WTC11 (cell line): ENCODE measurements at places on chromosomes 3 and 15. TPM values are rescaled to one million over a fixed set of nuclear protein-coding genes. Genes with fewer than 3 reads are reported as not detected.

DNA sequence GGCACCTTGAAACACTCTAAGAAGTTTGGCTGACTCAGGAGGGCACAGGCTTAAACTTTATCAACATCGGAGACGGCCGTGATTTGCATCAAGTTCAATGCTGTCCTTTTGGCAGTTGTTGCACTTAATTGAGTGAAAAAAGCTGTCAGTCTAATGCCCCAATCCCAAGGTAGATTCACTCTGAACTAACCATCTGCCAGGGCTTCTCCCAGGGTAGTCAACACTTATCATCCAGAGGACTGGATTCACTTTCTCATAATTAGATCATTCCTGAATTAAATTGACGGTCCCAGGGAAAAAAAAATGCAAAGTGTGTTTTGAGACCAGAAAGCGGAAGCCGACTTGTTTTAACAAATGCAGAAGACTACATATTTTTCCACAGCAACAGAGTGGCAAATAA is 28.5 kb downstream of the RORA start:
- DNase-seq, result no peak

GRCh38 chr15:65937054-65937453 is 67.8 kb downstream of the RAB11A start:
- DNase-seq, result no peak

GPR149 gene
- 0.09 TPM in 1 of 3 replicates, not detected in the others for total RNA-seq

GRCh38 chr3:41117398-41117870 is 81.9 kb upstream of the CTNNB1 start:
- no peak for DNase-seq

LIPC gene
- total RNA-seq, result not detected in 3 replicates

DNA sequence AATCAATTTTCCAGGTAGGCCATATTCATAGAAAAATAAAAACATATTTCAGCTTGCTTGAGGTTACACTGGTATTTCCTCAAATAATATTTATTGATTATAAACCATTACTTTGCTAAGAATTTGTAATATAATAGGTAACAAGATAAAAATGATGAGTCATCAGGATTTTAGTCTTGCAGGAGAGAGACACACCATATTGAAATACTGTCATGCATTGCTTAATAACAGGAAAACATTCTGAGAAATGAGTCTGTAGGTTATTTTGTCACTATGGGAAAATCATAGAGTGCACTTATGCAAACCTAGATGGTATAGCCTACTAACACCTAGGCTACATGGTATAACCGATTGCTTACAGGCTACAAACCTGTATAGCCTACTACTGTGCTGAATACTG is 990.5 kb downstream of the OTOL1 start:
- DNase-seq, result no peak

GRCh38 chr3:183073839-183074238 is 25.5 kb downstream of the MCCC1 start:
- DNase-seq, result no peak

DNA sequence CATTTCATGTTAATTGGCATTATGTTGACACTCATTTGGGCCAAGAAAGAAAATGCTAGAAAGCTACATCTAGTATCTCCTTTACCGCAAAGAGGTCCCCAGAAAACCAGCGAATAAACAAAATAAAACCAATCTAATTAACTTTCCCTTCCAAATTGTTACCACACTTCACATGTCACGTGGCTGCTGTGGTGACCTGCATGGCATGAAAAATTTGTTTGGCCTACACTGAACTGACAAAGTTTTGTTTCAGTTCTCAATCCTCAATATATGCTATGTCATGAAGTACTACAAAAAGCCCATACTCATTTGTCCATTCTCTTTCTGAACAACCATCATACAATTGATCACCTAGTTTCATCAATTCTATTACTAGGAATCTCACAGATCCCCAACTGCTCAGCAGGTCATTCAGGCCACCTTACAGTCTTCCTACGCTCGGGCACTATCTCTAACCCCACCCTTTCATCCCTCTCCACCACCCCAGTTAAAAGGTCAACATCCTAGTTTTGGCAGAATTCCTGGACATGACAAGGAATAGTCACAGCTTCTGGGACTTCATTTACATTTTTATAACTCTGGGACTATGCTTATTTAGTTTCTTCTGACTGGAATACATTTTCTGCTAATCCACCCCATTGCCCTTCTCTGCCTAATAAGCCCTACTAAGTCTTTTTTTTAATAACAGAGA is 480.4 kb downstream of the IGSF11 start:
- DNase-seq, result no peak

DNA sequence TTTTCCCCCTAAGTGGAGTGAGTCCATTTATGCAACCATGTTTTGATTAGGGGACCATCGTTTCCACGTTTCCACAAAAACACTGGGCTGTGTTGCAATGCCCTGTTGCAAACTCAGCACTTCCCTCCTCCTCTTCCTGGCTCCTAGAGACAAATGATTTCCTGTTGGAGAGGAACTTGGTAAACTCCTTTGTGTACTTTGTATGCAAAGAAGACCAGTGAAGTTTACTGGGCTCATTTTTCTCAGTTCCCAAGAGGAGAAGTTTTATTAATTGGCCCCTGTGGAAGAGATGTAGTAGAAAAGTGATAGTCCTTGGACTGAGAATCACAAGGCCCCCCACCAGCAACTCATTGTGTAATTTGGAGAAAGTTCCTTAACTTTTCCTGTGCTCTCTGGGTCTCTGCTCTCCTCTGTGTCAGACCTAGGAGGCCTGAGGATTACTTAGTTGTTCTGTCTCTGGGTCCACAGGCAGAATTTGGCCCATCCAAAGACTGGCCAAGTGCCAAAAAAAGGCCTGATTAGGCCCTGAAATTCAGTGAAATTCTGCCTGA is 95.0 kb downstream of the ATG7 start:
- no peak for DNase-seq

CELSR3 gene
- 27.9 to 35.7 TPM (median 32.7 TPM) in 3 replicates for total RNA-seq

EFL1 gene
- 25.4 to 27.5 TPM (median 25.4 TPM) in 3 replicates for total RNA-seq

GOLGA6D gene
- total RNA-seq, result 2.1 to 2.6 TPM (median 2.6 TPM) in 3 replicates

DNA sequence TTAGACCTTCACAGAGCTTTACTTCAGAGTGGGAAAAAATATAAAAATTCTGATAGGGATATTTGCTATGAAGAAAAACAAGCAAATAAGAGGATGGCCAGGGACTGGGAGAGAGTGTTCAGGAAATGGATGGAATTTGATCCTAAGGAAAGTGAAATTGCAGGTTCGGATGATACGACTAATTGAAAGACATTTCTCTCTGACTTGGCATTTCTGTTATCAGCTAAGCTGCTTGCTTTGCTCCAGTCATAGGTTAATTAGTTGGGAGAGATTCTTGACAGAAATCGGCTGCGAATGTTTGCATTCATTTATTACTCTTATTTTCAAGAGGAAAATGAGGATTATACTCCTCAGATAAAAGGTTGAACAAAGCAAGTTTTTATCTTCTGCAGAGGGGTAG is 808.7 kb upstream of the NECTIN3 start:
- no peak for DNase-seq

GRCh38 chr3:194494951-194495374 is 8.2 kb upstream of the ATP13A3 start:
- DNase-seq, result no peak

SOX14 gene
- total RNA-seq, result 0.34 to 0.78 TPM (median 0.70 TPM) in 3 replicates

DNA sequence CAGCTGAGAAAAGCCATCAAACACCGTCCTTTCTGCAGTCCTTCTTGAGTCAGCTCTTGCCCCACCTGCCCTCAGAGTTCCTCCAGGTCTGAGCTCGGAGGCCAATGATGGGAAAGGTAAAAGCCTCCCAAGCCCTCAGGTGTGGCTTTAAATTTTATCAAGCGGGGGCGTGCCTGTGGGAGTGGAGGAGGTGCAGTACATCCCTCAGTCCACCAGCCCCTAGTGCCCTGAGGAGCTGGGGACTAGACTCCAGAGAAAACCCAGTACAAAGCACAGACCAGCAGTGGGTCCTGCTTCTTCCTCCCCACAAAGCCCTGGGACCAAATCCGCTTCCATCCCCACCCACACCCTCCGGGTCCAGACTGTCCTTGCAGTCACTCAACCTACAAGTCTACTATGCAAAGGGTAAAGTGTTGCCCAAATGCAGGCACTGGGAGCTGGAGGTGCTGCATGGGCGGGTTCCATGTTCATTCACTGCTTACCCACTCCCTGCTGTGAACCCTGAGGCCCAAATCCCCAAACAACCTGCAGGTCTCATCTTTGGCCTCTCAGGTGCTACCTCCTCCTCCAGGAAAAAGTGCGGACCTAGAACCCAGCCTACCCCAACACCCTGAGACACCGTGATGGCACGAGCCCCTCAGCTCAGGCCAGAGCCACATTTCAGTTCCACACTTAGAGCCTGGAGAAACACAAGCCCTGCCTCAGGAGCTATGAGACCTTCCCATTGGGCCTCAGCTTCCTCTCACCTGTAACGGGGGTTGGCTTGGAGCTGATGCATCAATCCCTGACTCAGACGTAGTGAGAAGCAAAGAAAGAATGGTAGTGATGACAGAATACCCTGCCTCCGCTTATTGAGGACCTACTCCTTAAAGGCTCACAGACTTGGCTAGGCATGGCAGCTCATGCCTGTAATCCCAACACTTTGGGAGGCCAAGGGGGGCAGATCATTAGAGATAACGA is 2.4 kb downstream of the PFKFB4 start:
- DNase-seq, result no peak

CPN2 gene
- total RNA-seq, result 0.09 to 0.14 TPM in 2 of 3 replicates, not detected in the other

GRCh38 chr3:117218641-117219048 is 509.1 kb downstream of the TUSC7 start:
- DNase-seq, result no peak

GRCh38 chr15:53038655-53038941 is 248.5 kb upstream of the ONECUT1 start:
- no peak for DNase-seq

LHFPL4 gene
- total RNA-seq, result 18.9 to 26.8 TPM (median 24.4 TPM) in 3 replicates

ASTE1 gene
- total RNA-seq, result 5.2 to 6.4 TPM (median 5.8 TPM) in 3 replicates

DNA sequence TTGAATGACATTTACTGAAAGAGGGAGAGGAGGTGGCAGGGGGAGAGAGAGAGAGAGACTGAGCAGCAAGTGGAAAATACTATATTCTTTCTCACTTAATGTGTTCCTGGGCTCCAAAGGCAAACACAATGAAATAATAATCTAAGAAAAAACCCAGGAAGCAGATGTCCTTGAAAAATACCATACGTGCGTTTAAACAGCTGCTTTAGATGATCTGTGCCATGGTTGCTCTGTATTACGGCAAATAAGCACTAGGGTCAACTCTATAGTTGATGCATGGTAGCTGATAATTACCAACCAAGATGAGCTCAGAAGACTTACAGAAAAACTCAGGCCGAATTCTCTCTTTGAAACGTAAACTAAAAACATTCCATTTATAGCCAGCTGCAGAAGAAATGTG is 410.3 kb upstream of the TBL1XR1 start:
- DNase-seq, result no peak

SAMMSON gene
- total RNA-seq, result 0.11 to 0.13 TPM (median 0.11 TPM) in 3 replicates

KIF7 gene
- 20.4 to 21.8 TPM (median 21.3 TPM) in 3 replicates for total RNA-seq

GRCh38 chr15:35669432-35670045 is 123.6 kb upstream of the DPH6 start:
- no peak for DNase-seq

DNA sequence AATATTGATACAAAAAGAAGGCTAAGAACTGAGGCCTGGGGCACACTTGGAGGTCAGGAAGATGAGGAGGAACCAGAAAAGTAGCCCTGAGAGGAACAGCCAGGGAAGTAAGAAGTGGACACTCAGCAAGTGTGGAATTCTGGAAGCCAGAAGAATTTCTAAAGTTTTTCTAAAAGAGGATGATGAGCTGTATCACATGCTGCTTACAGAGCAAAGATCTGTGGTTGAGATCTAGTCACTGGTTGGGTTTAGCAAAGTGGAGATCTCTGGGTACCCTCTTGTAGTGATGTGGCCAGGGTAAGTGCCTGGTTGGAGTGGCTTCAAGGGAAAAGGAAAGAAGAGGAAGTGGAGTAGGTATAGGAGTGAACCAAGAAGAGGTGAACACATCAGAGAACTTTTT is 95.4 kb upstream of the DAZL start:
- DNase-seq, result no peak

GP9 gene
- not detected in 3 replicates for total RNA-seq

ZKSCAN7 gene
- 8.3 to 9.4 TPM (median 8.9 TPM) in 3 replicates for total RNA-seq

GRCh38 chr15:56640549-56640948 is 92.8 kb downstream of the ZNF280D start:
- DNase-seq, result no peak

DNA sequence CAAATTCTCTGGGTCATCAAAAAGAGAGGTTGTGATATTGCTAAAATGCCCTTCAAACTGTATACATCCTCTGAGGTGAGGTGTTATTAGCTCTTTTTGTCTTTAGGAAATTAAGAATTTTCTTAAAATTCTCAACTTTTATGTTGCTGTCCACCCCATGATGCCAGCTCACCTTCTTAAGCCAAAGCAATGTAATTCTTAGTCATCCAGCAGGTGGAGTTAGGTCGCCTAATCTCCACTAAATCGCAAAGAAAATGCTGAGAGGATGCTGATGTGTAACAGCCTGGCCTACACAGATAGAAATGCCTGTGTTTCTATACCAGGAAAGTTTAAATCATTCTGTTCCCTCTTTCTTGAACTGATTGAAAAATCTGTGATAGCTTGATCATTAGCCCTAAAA is 770.2 kb upstream of the ALCAM start:
- no peak for DNase-seq

GRCh38 chr3:189502676-189503257 is 128.4 kb upstream of the TP63 start:
- no peak for DNase-seq

DNA sequence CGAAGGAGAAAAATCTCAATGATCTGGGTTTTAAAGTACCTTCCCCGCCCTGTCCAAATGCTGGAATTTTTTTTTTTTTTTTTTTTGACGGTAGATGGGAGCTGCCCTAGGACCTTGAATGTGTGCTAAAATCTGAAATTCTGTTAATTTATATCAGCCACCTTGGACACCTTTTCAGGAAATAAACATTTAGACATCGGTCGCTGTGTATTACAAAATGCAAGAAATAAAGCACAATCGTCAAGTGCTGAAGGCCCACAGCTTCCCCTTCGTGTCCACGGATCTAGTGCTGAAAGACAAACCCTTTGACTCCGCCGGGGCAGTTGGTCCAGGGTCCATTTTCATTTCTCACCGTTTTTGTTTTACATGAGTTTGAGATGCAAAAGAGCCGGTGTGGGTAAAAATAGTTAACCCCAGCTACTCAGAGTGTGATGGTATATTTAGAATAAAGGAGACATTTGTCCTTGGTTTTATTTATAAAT is 90.2 kb upstream of the CHD2 start:
- no peak for DNase-seq

DNA sequence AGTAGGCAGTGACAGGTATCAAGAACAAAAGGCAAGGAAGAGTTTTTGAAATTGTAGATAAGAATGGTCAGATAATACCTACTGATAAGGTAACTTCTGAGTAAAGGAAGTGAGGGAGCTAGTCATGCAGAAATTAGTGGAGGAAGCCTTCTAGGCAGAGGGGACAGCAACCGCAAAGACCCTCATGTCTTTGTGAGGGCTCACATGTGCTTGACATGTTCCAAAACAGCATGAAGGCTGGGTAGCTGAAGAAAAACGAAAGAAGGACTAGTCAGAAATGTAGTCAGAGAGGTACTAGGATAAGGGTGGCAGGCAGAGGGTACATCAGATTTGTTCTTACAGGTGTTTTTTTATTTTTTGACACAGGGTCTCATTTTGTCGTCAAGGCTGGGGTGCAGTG is 5.3 kb downstream of the SIN3A start:
- DNase-seq, result no peak

DNA sequence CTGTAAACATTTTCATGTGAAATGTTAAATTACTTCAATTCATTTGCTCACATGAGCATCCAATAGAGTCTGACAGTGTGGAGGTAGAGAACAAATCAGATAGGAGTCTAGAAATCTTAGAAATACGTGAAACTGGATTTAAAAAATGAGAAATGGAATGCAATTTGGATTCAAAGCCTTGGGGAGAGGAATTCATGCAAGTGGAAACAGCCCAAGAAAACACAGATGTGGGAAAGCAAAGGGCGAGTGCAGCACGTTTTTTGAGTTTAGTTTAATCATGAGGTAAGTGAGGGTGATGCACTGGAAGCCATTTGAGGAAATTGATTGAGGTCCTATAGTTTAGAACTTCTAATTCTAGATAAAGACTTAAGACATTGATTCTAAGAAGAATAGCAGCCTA is 434.7 kb downstream of the C3orf38 start:
- no peak for DNase-seq
